ENCODE measurements at places on chromosomes 5 and 9.

- no peak for DNase-seq
Observed at GRCh38 chr5:153373130-153373498, 117.4 kb upstream of the GRIA1 start.

GRCh38 chr5:111869681-111870080 is 112.7 kb upstream of the NREP start:
- DNase-seq = no peak

DNA sequence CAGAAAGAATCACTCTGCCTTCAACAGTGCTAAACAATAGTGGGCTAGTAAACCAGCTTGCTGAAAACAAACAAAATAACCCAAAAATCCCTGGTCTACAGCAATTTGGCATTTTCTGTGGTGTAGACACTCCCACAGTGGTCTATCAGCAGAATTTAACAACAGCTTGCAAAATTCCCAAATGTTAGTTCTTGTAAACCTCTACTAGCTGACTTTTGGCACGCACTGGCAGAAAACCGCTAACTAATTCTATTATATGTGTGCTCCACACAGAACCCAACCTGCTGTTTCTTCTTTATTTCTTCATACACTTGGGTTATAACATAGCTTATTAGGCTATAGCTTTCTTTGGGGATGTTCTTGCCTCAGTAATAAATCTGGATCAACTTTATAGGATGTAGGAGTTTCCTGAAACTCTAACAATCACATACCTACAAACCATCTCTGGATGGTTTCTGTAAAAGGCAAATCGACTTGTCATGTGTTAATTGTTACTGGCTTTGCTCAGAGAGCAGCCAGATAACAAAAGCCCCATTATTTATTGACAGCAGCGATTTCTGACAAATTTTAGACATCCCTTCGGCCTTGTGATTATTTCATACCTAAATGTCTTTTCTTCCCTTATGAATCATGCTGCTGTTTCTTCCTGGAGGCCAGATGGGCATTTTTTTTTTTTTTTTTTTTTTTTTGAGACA is 82.7 kb upstream of the NAA35 start:
- DNase-seq = no peak

GRCh38 chr5:174166231-174167079 is 120.9 kb downstream of the NSG2 start:
- DNase-seq = no peak

DNA sequence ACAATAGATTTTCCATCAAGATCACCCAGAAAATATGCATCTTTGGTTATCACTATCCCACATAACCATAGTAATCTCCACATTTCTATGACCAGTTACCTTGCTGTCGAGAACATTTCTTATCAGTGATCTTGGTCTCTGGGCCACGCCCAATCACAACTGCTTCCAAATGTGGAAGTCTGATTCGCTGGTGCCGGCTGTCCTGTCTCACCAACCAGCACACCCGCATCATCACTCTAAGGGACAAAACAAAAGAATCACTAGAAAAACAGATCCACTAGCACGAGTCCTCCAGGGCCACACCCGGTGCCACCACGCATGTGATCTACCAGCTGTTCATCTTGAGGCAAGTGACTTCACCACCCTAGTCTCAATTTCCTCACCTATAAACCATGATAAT is 11.8 kb downstream of the APTX start:
- no peak for DNase-seq

- DNase-seq = no peak
Observed at GRCh38 chr5:164433106-164433870, 927.9 kb downstream of the MAT2B start.

- DNase-seq = no peak
Observed at GRCh38 chr5:11977904-11978303, 73.7 kb upstream of the CTNND2 start.

DNA sequence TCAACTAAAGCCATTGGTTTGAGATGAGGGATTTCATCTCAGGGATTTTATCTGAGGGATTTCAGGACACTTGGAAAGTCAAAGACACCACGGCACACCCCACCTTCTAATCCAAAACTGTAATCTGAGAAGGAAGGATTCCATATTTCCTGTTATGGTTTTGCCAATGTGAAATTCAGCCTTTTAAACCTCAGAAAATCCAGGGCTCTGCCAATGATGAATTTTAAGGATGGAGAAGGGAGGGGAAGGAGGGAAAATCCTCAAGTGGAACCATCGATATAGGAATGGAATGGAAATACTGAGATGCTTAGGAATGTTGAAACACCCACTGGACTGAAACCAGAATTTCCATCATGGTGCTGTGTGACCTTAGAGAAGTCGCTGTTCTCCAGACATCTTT is 5.3 kb downstream of the C1QTNF3 start:
- no peak for DNase-seq

DNA sequence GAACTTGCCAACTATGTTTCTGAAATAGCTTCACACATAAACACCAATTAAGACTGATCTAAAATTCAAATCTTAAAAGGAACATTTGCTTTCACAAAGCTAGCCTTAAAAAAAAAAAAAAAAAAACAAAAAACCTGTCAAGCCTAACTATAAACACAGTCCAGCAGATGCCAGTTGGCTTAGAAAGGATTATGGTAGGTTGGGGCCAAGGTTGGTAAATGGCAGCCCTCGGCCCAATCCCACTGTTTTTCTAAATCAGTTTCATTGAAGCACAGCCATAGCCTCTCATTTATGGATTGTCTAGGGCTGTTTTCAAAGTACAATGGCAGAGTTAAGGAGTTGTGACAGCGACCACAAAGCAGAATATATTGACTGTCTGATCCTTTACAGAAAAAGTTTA is 75.7 kb upstream of the FRRS1L start:
- DNase-seq = no peak

- no peak for DNase-seq
Observed at GRCh38 chr9:94175669-94176068, 83.4 kb upstream of the ZNF169 start.

GRCh38 chr9:31415164-31415563 is 969.3 kb upstream of the ACO1 start:
- DNase-seq = no peak

GRCh38 chr9:110769667-110770066 is 101.1 kb downstream of the MUSK start:
- no peak for DNase-seq

DNA sequence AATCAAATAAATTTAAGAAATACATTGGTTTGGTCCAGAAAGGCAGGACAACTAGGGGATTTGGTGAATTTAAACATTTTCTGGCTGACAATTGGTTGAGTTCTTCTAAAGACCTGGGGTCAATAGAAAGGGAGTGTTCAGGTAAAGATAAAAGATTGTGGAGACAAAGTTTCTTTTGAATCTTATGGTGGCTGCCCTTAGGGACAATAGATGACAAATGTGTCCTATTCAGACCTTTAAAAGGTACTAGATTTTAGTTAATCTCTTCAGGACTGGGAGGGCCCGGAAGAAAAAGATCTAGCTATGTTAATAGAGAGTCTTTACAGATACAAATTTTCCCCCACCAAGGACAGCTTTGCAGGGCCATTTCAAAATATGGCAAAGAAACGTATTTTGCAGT is 35.9 kb downstream of the PLEKHG4B start:
- DNase-seq = no peak

GRCh38 chr5:4199049-4199841 is 603.6 kb downstream of the IRX1 start:
- DNase-seq = no peak

All from NCI-H2107 (cell line).